ENCODE measurements at places on chromosomes 5 and 9.

- DNase-seq, result no peak
Measured at GRCh38 chr9:137280474-137281344, 3.2 kb downstream of the TOR4A start.

DNA sequence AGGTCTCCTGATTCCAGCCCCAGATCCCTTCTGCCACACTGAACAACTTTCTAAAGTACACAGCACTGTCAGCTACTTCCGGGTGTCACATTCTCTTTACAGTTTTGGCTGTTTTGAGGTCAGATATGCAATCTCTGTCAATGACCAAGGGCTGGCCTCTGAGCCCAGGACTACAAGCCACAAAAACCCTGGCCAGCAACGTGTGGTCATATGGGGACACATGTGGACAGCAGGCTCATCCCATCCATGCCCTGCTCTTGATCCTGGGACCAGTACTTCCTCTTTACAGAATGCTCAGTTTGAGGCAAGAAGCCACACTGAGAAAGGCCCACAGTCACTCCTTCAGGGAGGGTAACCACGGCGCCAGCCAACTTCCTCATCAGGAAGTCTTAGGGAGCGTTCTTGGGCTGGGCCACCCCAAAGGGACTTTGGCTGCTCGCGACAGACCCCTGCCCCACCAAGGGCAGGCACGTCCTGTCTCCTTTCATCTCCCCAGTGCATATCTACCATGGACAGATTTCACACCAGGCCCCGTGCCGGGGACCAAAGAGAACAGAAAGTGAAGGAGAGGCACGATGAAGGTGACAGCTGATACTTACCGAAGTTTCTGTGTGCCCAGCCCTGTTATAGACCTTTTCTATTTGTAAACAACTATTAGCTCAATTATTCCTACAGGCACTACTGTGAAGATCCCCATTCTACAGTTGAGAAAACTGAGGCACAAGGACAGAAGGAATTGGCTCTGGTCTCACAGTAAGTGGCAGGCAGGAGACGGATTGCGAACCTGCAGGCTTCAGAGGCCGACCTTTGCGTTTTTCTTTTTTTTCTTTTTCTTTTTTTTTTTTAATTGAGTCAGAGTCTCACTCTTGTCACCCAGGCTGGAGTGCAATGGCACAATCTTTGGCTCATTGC lies 37.3 kb downstream of the STK10 start:
- DNase-seq, result no peak

- no peak for DNase-seq
Measured at GRCh38 chr5:40914835-40915234, 5.5 kb downstream of the C7 start.

GRCh38 chr5:133977858-133978257 lies 9.4 kb upstream of the C5orf15 start:
- DNase-seq, result no peak

GRCh38 chr9:81103597-81104471 lies 585.5 kb downstream of the TLE1 start:
- DNase-seq, result no peak

DNA sequence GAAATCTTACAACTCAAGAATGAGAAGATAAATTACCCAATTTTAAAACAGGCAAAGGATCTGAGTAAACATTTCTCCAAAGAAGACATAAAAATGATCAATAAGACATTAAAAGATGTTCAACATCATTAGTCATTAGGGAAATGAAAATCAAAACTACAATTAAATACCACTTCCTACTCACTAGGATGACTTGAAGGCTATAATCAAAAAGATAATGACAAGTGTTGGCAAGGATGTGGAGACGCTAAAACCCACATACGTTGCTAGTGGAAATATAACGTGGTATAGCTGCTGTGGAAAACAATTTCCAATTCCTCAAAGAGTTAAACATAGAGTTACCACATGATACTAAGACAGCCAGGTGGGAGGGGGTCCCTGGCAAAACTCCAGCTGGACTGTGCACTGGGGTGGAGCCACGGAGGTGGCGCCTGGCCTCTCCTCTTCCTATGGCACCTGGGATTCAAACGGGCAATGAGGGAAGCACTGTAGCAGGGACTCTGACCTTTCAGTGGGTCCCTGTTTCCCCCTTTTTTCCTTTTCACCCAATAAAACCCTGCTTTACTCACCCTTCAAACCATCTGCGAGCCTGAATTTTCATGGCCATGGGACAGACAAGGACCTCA lies 5.9 kb downstream of the ARSB start:
- no peak for DNase-seq

DNA sequence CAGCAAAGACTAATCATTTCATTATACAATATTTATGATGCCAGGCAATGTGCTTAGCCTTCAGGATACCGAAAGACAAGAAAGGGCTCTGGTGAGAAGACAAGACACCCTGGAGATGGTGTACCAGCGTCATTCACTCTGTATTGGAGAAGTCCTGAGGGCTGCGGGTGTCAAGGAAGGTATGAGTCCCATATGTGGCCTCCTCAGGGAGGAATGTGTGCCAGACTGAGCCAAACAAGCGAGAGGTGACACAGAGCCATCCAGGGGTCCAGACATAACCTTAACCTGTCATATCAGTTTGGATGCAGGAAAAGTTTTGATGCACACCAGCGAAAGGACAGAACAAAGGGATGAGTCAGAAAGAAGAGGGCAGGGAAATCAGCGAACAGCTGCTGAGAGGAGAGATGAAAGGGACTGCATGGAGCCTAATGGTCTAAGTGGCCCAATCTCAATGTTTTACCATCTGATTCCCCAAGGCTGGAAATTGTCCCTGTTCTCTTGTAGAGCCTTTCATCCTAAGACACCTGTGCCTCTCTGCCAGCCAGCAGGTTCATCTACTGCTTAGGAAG lies 38.9 kb downstream of the ADRA1B start:
- DNase-seq, result no peak

DNA sequence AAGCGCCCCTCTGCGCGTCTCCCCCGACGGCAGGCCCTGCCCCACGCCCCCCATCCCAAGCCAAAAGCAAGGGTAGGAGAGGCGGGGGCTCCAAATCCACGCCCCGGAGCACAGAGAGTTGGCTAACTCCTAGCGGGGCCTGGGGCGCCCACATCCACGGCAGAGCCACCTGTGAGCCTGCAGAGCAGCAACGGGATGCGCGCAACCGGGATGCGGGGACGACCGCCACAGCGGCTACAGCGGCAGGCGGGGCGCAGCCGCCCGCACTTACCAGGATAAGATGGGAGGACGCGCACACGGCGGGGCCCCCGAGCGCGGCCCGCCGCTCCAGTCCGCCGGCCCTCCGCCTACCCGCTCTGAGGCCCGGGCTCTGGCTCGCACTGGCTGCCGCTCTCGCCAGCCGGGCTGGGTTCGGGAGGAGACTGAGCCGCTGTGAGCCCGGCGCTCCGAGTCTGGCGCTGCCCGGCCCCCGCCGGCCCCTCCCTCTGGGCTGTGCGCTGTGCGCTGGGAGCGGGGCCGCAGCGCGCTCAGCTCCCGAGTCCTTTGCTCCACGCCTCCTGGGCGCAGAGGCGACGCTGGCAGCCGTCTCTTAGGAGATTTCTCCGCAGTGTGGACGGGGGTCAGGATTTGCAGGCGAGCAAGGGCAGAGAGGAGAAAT lies at the start of gene SLC24A2:
TSS of gene SLC24A2 (minus strand) at position 424 of the 658 bp plus-strand sequence.
- no peak for DNase-seq

- no peak for DNase-seq
Measured at GRCh38 chr9:70511858-70512257, 97.4 kb upstream of the KLF9 start.

DNA sequence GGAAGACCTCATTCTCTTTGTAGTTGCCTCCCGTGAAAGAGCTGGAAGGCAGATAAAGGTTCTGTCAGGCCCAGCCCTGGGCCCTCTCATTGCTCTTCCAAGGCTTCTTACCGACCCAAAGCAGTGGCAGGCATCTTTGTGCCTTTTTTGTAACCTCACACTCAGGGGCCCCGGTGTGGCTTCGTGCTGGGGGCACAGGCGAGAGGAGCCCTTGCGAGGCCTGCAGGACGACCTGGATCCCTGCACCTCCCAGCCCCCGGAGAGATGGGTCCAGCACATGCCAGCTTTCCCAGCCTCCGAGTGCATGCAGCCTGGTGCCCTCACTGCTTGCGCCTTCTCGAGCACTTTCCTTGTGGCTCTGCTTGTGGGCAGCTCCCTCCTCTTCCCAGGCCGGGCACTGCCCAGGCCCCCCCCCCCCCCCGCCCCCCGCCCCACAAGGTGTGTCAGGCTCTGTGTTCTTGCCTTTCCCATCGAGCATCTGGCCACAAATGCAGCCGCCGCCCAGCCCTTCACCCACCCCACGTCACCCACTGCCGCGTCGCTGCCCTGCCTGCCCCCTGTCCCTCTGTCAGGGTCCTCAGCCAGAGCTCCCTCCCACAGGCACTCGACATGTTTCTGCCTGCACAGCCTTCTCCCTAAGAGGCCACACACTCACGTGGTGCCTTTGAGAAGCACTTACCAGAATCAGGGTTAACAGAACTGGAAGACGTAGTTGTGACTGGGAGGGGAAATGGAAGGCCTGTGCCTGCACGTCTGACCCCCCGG lies 63.7 kb upstream of the CACNA1B start:
- no peak for DNase-seq

DNA sequence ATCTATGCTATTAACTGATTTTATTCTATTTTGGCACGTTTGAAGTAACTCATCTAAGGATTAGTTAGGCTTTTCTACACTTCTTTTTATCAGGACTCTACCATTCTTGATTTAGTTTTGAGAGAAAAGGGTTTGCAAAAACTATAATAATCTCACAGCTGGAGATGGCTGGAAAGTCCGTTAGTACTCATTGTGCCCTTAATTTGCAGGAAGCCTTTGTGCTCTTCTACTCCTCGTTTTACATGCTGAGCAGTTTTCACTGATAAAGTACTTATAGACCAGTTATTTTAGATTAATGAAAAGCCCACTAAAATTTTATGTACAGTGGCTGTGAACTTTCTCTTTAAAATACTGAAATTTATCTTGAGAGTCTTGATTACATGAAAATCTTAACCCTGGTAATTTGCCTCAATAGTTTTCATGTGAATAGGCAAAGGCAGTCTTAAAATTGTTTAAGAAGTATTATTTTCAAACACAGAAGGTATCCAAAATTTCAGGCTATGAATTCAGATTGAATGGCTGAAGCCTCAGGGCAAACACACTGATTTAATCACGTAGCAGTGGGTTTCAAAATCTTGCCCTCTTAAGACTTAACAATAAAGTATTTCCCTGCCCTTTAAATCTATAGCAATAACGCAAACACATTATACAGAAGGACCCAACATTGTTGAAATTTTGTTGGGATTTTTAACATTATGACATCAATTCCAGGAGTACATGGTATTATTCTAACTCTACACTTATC lies 18.6 kb downstream of the MLLT3 start:
- no peak for DNase-seq

DNA sequence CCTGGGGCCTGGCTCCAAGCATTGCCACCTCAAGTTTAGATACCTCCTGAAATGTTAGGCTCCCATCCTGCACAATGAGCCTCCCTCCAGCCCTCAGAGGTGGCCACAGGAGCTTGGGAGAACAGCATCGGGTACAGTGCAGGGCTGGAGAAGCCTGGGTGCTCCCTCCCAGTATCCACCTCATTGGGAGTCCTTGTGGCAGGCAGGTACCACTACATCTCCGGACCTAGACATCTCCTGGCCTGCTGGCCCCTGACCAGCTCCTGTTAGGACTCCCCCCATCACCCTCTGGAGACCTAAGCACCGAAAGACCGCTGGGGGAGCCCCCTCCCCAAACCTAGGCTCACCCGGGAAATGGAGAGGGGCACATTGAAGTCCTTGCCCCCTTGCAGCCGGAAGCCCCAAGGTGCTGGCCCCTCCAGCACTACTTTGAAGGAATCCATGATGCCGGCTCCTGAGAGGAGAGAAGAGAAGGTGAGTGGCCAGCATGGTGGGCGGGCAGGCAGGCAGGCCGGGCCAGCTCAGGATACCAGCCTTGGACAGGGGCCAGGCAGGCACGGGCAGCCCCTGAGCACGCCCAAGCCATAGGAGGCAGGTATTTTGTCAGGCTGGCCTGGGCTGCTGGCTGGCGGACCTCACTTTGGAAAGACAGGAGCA lies 1.2 kb downstream of the PDLIM7 start:
- DNase-seq, result no peak

DNA sequence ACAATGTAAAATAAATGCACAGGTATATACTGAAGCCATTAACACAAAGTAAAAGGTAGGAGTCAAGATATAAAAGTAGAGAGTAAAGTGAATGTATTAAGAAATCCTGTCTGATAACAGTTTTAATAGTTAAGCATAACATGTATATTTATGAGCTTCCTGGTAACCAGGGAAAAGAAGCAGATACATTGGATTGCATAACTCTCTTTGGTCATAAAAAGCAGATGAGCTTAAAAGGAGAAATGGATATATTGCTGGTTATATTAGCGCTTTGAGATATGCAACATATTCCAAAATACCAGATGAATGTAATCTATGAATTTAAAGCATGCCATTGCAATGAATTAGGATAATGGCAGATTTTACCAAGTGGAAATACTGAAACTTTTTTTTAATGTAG lies 6.2 kb upstream of the TNFSF8 start:
- DNase-seq, result no peak

DNA sequence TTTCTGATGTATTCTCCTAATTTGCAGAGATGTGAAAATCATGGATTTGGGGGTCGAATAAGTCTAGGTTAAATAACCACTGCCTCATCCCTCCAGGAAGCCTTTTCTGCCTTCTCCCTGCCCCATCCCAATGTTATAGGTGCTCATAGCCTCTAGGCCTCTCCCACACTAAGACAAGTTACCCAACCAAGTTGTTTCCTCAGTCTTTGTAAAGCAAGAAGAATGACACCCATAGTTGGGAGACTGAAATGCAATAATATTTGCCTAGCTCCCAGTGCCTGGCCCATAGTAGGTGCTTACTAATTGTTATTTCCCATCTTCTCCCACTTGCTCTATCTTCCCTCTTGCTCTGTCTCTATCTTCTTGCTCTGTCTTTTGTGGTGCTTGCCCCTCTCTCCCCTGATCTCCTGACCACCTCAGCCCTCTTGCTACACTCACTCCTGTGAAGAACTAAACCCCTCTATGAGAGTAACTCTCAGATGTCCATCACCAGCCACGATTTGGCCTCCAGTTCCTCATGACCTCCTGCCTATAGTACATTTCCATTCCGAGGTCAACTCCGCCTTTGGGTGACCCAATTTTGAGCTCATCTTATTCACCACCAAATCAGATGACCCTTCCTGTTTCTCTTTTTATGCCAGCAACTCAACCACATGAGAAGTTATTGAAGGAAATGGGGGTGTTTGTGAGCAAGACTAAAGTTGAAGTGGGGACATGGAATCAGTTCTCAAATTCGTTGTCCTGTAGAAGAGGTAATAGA lies 7.0 kb downstream of the AFAP1L1 start:
- no peak for DNase-seq

DNA sequence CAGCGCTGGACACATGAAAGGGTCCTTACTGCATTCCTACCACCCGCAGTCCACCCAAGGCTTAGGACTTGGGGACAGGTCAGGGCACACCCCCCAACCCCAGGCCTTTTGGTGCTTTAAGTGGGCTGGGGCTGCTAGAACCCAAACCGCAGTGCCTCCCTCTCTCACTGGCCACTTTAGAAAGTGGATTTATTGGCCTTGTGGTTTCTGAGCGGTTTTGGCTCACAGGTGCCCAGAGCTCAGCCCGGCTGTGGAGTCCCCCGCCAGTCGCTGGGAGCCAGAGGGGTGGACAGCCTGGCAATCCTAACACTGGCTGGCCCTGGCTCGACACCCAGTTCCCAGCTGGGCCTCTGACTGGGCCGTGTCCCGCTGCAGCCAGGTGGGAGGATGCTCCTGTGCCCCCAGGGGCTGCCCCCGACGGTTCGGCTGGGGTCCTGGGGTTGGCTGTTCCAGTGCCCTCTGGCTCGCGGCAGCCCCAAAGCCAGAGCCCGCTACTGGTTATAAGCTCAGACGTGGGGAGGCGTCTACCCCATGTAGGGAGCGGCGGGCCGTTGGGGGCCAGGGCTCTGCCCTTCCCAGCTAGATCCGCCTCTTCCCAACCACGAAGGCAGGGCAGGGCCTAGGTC lies 65.2 kb upstream of the RNU6ATAC start:
- DNase-seq, result no peak
